ENCODE measurements at places on chromosomes 1 and 21. TPM values are rescaled to one million over a fixed set of nuclear protein-coding genes. Genes with fewer than 3 reads are reported as not detected.

KCNA3 gene
- total RNA-seq, result not detected

S100A14 gene
- 411 TPM for total RNA-seq

NBPF4 gene
- 0.70 TPM for total RNA-seq

FCRLB gene
- total RNA-seq, result 1.0 TPM

ZBTB8B gene
- 0.09 TPM for total RNA-seq

TSPEAR gene
- total RNA-seq, result not detected

KCNJ9 gene
- not detected for total RNA-seq

LCE1B gene
- not detected for total RNA-seq

IRF6 gene
- 50.9 TPM for total RNA-seq

SPATA45 gene
- total RNA-seq, result not detected

RORC gene
- total RNA-seq, result 0.70 TPM

SLC1A7 gene
- not detected for total RNA-seq

PRDM16 gene
- not detected for total RNA-seq

COL11A1 gene
- total RNA-seq, result not detected

ZBED6 gene
- total RNA-seq, result 32.7 TPM

SLC16A4 gene
- total RNA-seq, result 32.7 TPM

PRELP gene
- total RNA-seq, result not detected

KRTAP7-1 gene
- total RNA-seq, result not detected

OR2G3 gene
- total RNA-seq, result not detected

SPRR4 gene
- not detected for total RNA-seq

All from PC-9 (cell line).